Peyer's patch (tissue), 4 donors: ENCODE measurements at places on chromosomes 2 and 18. TPM values are rescaled to one million over a fixed set of nuclear protein-coding genes. Genes with fewer than 3 reads are reported as not detected.
A peak's percentile ranks its signal among the peaks of the same experiment; 100 is the strongest.

The NAT8 gene
- total RNA-seq, result not detected

The TNFAIP6 gene
- not detected for total RNA-seq

The MALL gene
- total RNA-seq, result 814 TPM

- no peak for DNase-seq
These were observed 42.9 kb upstream of the RIT2 start for GRCh38 chr18:43158381-43158780.

- DNase-seq, result no peak
These were observed 84.6 kb downstream of the FBXO15 start for GRCh38 chr18:74063023-74063422.

- no peak for DNase-seq
These were observed 33.9 kb downstream of the MEX3C start for GRCh38 chr18:51163543-51163942.

GRCh38 chr2:47072728-47073191 is 82.3 kb downstream of the STPG4 start:
- peak; percentile 49 for DNase-seq

- DNase-seq, result no peak
These were observed 11.4 kb downstream of the UBE2F start for GRCh38 chr2:237978058-237978712.

DNA sequence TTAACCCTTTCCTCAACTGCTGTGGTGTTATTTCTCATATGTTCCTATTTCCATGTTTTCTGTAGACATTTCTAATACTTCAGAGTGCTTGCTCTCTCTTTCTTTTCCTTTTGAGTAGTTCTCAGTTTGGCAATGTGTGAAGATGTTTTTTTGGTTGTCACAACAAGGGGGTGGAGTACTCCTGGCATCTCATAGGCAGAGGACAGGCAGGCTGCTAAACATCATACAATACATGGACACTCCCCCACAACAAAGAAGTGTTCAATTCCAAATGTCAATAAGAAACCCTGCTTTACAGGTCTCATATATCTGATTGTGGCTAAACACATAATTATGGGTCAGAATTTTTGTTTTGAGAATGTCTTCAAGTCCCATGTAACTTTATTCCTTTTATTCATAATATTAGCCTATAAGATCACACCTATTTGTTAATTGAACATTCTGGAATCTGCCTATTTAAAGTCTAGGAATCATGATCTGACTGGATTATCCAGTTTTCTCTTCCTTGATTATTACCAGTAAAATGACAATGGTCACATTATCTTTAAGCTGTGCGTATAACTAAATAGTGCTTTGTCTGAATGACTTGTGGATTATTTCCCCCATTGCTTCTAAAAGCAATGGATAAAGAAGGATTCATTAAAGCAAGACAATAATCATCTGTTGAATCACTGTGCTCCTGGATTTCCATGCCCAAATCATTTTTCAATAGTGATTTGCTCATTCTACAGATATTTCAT is 46.8 kb upstream of the ITPRID2 start:
- DNase-seq, result no peak

DNA sequence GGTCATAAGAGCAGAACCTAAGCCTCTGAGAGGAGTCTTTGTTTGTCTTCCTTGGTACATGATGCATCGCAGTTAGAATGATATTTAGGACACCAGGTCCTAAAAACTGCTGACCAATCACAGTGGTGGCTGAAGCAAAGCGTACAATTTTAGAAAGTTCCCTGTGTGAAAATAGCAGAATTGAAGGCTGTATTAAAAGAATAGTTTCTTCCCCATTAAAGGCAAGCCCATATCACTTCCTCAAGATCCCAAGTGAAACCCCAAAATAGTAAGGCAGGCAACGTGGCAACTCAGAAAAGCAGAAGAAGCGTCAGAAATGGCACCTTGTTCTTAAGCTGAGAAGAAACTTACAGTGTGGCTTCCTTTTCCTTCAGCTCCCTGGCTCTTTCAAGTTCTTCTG is 154.8 kb upstream of the PGAP1 start:
- DNase-seq, result no peak

- no peak for DNase-seq
These were observed 640.4 kb downstream of the NR4A2 start for GRCh38 chr2:155692106-155692505.

GRCh38 chr2:28621172-28622100 is 125.6 kb downstream of the PLB1 start:
- peak; percentile 92 for DNase-seq

DNA sequence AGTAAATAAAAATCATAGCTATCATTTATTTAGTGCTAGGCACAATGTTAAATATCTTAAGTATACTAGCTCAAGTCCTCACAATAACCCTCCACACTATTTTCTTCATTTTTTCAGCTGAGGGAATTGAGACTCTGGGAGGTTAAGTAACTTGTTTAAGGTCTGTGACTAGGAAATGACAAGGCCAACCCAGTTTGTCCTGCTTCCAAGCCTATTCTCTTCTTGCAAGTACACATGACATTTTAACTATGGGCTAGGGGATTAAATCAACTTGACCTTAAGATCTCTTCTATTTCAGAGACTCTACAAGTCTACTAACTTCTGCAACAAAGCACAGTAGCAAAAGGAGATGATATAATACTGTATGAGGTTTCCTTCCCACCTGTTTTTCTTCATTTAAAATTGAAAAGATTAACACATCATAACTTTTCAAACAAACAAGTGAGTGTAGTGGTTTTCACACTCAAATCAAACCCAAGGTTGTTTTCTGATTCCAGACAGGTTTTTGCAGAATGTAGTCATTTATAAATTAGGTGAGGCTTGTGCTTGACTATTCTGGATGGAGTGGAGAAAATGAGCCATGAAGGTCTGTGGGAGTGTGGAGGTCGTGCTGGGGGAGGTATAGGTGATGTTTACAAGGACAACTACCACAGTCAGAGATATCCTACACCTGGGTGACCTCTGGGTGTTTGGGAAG is 57.0 kb downstream of the CD28 start:
- no peak for DNase-seq

DNA sequence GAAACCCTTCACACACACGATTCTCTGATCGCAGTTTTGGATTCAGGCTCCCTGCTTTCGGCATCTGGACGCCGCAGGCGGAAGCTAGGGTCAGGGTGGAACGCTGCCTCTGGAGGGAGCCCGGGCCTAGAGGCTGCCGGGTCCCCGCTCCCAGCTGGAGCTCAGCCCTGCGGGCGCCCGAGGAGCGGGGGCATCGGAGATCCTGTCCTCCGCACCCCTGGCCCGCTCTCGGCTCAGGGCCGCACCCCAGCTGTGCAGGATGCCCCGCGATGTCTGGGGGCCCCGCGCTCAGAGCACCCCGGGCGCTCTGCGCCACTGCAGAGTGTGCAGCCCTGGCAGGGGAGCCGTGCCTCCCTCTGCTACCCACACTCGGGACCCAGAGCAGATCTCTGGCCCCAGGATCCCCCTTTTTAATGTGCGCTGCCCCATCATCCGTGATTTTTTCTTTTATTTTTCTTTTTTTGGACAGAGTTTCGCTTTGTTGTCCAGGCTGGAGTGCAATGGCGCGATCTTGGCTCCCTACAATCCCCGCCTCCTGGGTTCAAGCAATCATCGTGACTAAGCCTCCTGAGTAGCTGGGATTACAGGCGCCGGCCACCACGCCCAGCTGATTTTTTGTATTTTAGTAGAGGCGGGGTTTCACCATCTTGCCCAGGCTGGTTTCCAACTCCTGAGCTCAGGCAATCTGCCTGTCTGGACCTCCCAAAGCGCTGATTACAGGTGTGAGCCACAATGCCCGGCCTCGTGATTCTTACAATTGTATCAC is 54.8 kb upstream of the TUBA3E start:
- DNase-seq, result no peak

DNA sequence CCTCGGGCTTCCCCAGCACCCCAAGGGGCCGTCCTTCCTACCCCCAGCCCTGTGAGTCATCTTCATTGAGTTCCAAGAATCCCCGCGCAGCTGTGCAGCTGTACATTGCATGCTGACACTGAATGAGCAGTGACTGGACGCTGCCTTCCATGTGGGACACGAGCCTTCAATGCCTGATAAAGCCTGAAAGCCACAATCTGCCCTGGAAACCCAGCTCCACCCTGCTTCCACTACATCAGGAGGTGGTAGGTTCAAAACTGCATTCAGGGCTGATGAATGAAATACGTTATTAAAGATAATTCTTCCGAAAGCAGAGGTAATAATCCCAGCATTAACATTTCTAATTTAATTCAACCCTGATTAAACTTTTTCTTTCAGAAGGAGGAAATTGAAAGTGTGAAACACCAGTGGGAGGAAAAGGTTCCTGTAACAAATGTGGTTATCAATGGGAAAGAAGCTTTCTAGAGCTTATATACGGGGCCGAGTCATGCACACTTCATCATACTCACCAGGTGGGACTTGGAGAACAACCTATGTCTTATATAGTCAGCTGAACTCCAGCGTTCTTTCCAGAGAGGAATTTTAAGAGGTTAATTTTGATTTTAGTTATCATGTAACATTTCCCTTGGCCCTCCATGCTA is 360.1 kb downstream of the LPIN1 start:
- DNase-seq, result no peak

GRCh38 chr2:80887841-80888378 is 583.4 kb upstream of the LRRTM1 start:
- no peak for DNase-seq

GRCh38 chr2:216181953-216182461 is 72.9 kb downstream of the XRCC5 start:
- DNase-seq, result no peak

DNA sequence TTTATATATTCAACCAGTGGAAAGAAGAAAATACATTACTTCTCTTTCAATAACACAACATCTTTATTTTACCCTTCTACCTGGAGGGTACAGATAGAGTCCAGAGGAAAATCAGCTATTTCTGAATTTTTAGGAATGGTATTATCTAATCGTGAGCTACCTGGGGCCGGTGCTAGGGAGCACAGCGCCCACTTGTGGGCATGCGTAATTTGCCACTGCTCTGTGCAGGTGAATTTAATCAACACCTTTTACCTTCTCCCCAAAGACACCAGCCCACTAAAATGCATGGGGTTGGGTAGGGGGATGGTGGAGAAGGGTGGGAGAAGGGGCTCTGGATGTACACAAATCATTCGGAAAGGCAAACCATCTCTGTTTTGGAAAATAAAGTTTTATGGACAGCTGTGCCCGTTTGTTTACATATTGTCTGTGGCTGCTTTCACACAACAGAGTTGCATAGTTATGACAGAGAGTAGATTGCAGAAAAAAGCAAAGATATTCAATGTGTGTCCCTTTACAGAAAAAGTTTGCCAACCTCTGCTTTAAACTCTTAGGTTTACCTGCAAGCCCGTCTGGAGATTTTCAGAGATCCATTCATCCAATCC is 51.5 kb upstream of the DCC start:
- no peak for DNase-seq

DNA sequence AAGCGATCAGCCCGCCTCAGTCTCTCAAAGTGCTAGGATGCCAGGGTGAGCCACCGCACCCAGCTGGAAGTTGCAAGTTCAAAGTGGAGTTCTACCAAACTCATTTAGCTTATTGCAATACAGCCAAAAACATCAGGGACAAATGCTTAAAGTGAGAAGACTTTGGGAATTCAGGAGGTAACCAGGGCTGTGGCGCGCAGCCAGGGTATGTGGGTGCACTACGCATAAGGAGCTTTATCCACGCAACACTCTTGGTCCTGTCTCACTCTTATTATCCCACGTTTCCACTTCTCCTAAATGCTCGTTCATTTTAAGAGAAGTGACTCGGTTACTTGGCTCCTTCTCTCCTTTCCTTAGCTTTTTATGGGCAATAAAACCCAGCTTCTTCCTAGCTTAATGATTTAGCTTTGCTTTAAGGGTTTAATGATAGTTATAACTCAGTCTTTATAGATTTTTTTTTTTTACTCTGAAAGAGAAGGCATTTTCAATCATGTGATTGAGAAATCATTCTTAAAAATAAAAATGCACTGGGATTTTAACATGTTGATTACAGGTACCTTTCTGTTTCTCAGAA is 199.8 kb downstream of the KCNE4 start:
- no peak for DNase-seq

GRCh38 chr2:112644933-112645309 is 818 bp upstream of the SLC20A1 start:
- no peak for DNase-seq
